ENCODE measurements at places on chromosomes 1 and 21. TPM values are rescaled to one million over a fixed set of nuclear protein-coding genes. Genes with fewer than 3 reads are reported as not detected.

Gene SLAMF6
- total RNA-seq = 10.9 TPM

Gene EPS8L3
- total RNA-seq = not detected

Gene CXADR
- not detected for total RNA-seq

Gene PEX14
- 23.7 TPM for total RNA-seq

Gene PIK3CD
- 273 TPM for total RNA-seq

Gene CCDC27
- not detected for total RNA-seq

Gene CYP4B1
- total RNA-seq = not detected

DNA sequence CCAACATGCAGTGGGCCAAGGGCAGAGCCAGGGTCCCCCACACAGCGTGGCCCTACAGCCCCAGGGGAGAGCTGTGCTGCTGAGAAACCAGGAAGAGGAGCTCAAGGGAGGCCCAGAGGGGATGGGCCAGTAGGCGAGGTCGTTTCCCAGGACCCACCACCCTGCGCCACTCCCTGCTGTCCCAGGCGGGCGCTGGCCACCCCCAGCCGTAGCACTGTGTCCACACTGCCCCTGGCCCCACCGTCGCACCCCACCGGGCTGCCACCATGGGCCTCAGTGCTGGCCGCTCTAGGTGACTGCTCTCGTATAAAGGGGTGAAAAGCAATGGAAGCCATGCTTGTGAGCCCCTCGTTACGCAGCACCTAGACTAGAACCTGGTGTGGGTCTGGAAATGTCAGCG, 22.4 kb downstream of the NADK start:
- DNase-seq = no peak

DNA sequence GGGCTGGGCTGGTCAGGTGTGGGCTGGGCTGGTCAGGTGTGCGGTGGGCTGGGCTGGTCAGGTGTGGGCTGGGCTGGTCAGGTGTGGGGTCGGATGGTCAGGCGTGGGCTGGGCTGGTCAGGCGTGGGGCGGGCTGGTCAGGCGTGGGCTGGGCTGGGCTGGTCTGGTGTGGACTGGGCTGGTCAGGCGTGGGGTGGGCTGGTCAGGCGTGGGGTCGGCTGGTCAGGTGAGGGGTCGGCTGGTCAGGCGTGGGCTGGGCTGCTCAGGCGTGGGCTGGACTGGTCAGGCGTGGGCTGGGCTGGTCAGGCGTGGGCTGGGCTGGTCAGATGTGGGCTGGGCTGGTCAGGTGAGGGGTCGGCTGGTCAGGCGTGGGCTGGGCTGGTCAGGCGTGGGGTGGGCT, 5.8 kb upstream of the FNDC10 start:
- DNase-seq = no peak

- no peak for DNase-seq
Measured at GRCh38 chr21:43001316-43001715, 27.0 kb downstream of the PKNOX1 start.

GRCh38 chr1:11738783-11739182, 2.8 kb downstream of the AGTRAP start:
- no peak for DNase-seq

GRCh38 chr1:24362982-24363614, 43.9 kb downstream of the GRHL3 start:
- DNase-seq = no peak

DNA sequence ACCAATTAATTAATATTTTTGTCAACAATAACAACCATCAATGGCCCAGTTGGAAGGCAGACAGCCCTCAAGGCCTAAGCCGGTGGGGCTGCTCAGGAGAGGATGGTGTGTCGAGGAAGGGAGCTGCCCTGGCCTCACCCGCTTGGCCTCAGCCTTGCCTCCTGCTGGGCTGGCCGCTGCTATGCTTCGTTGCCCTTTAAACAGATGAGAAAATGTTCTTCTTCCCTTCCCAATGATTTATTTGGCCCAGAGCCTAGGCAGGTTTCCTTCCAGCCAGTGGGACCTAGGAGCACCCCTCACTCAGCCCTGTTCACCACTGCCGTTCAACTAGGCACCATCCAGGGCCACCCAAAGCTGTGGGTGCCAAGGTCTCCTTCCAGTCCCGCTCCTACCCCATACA, 3.1 kb upstream of the ADGRB2 start:
- no peak for DNase-seq

- DNase-seq = no peak
Measured at GRCh38 chr1:84145068-84145467, 997 bp downstream of the PRKACB start.

- DNase-seq = no peak
Measured at GRCh38 chr1:225652729-225653462, at the start of gene ENAH. ENAH (minus strand) TSS chr1:225653123; CDS start chr1:225652690, 433 bp downstream.

GRCh38 chr1:103492003-103492625, 33.4 kb upstream of the RNPC3 start:
- DNase-seq = no peak

DNA sequence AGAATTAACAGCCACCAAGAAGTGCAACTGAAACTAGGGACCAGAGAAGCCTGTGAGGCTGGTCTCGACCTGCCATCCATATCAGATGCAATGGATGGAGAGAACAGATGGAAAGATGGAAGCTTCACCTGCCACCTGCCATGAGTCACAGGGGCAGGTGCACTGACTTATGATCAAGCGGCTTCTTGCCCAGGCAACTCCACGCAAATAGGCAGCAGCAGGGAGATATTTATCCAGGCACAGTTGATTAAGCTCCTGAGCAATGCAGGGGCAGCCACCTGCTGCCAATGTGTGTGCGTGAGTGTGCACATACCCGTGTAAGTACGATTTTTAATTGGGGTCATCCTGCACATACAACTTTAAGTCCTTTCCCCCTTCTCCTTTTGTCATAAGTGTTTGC, 174.2 kb downstream of the PTPRU start:
- no peak for DNase-seq

- no peak for DNase-seq
Measured at GRCh38 chr1:168476588-168477385, 67.0 kb downstream of the XCL2 start.

DNA sequence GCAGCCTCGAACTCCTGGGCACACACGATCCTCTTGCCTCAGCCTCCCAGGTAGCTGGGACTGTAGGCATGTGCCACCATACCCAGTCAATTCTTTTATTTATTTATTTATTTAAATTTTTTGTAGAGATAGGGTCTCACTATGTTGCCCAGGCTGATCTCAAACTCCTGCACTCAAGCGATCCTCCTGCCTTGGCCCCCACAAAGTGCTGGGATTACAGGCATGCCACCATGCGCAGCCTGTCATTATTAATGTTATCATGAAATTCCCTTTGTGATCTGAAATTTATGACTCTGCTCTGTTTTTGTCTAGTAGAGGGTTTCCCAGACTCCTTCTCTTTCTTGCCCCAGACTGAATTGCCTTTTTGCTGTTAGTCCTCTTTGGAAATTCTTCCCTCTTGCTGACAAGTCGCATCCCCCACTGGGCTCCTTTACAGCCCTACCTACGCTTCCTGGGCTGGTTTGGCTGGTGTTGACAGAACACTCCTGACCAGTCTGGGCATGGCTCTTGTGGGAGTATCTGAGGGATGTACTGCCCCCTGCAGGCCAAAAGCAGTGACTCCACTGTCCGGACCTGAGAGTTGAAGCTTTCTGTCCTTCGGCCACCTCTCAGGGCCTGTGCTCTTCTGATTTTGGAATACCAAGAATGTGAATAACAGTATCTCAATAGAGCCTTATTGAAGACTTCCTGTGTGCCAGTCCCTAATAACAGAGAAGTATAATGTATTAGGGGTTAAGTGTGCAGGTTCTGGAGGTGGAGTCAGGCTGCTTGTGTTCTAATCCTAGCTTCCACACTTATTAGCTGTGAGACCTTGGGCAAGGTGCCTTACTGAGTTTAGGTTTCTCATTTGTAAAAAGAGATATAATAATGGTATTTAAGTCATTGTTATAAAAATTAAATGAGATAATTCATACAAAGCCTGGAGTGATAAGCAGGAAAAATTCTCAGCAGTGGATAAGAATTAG, 28.2 kb downstream of the TCEANC2 start:
- DNase-seq = peak; percentile 73

GRCh38 chr1:100391675-100392074, 39.4 kb downstream of the CDC14A start:
- no peak for DNase-seq

Data from natural killer cell treated with Interleukin-12 subunit alpha and Interleukin-12 subunit beta and Interleukin-15 and Interleukin-18, amount 100 ng/mL, for 72 hours (primary cell).